ENCODE measurements at places on chromosomes 4 and X. TPM values are rescaled to one million over a fixed set of nuclear protein-coding genes. Genes with fewer than 3 reads are reported as not detected.

DNA sequence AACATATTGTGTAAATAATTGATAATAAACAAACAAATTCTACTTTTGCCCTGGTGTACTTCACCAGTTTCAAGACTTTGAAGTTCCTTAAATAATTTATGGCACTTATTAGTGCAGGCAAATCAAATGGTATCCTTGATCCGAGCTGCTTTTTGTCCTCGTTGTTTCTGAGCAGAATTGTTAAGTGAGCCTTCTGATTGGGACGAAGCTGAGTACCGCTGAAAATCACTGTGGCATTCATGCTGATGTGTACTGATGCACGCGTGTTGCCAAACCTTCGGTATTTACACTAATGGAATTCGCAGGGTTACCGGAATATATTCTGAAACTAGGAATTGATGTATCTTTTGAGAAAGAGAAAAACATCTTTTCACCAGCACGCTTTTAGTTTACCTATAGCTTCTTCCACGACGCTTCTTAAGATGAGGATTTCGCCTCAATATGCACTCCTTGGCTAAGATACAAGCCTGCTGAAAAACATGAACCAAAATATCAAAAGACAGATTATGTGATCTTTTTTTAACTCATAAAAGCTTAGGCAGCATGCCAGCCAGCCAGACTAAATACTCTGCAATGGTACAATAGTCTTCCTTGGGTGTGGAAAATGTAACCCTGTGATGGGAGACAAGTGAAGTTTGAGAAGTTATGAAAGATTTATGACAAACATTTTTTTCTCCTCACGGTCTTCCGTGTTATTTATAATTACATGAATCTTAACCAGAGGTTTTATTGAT lies 48.9 kb upstream of the TENM3 start:
- no peak for DNase-seq

DNA sequence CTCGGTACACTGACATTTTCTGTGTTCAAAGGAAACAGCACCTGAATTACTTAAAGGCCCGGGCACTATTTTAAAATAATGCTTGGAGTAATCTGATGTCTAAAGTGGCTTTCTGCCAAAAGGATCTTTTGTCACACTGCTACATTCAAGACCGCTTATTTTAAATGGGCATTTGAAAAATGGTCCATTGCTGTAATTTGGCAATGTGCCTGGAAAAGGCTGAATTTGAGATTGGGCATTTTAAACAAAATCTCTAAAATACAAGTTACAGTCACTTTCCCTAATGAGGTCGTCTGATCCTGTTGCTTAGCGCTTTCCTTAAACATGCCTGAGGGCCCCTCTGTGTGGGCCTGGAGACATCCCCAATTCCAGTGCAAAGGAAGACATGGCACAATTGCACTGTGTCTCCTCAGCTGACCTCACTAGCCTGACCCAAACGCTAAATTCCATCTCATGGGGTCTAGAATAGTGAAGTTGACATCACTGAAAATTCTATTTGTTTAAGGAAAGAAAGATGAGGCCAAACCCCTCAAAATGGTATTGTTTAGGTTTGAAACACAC lies 214.2 kb downstream of the GPC3 start:
- no peak for DNase-seq

DNA sequence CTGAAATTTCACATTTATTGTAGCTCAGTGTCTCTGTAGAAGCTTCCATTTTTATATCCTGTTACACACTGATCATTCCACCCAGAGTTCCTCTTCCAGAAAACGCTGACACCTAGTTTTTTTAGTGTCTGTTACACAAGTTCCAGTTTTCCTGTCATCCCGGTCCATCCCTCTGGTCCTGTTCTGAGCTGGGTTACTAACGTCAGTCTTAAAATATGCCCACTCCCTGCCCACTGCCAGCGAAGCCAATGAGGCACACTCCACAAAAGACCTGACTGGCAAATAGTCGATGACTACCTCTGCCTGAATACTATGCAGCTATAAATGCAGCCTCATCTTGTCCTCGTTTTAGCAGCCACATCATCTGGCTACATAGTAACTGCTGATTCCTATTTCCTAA lies 30.9 kb upstream of the DDX3X start:
- no peak for DNase-seq

DNA sequence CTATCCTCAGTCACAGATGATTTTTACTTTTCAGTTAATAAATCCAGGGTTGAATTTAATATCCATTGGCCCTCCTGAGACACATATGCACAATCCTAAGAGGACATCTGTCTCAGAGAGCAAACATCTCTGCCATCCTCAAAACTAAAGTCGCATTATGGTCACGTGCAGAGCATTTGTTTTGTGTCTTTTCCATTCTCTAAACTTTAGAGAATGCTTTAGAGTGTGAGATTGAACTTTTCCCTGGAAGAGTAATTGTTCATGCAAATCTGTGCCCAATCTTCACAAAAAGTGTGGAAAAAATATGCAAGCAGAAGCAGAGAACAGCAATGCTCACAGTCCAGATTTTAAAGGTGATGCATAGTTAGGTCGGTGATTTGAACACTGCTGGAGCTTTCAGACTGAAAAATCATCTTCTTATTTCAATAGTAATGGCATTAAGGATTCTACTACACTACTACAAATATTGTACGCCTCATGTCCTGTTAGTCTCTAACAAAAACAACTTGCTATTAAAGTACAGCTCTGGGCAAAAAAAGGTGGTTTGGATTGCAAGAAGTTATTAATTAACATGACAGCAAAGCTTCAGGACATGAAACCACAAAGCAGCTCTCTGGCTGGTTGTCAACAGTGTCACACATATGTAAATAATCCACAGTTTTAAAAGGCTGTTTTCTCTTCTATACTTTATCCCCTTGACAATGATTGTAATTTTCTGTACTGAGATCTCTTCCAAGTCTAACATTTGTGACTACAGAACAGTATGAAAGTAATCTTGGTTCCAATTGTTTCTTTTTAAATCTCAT lies 19.9 kb downstream of the DCHS2 start:
- DNase-seq = peak; percentile 11

GRCh38 chr4:87166296-87166854 lies 54.0 kb downstream of the KLHL8 start:
- DNase-seq = no peak

DNA sequence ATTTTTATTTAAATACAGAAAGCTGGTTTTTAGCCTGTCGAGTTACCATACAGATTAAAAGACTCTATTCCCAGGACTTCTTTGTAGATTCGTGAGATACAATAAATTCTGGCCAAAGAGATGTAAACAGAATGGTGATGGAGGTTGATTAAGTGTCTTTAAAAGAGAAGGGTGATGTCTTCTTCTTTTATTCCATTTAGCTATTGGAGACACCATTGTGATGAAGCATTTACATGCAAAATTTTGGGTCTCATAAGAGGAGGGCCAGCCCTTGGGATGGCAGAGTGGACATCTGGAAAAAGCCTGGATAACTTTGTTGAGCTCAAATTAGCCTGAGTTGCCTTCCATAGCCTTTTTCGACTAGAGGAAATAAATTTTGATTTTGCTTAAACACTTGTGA lies 21.6 kb upstream of the PCDH10 start:
- no peak for DNase-seq

DNA sequence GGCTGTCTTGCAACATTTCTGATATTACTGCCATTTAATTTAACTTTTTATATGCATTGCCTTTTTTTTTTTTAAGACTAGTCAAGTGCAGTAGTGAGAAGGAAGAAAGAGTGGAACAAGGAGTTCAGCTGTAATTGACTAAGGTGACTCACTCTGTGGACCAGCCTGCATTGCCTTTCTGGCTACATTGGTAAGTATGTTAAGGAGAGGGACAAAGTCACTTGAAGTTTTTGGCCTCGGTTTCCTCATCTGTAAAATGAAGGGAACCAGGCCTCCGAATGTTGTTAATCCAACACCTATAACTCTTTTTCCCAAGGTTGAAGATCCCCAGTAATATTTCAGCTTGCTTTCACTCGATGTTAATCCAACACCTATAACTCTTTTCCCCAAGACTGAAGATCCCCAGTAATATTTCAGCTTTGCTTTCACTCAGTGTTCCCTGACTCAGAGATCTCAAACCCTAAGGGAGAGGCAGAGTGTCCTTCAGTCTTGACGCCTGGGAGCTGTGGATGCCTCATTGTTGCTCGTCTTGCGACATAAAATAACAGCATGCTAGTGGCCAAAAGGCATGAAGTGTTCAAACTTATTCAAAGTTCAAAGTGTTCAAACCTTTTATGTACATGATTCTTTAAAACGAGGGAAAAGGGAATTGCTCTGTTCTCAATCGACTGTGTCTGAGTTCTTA lies 102.0 kb downstream of the SORBS2 start:
- DNase-seq = peak; percentile 57

GRCh38 chr4:73901031-73901430 lies 31.8 kb downstream of the CXCL1 start:
- no peak for DNase-seq

DNA sequence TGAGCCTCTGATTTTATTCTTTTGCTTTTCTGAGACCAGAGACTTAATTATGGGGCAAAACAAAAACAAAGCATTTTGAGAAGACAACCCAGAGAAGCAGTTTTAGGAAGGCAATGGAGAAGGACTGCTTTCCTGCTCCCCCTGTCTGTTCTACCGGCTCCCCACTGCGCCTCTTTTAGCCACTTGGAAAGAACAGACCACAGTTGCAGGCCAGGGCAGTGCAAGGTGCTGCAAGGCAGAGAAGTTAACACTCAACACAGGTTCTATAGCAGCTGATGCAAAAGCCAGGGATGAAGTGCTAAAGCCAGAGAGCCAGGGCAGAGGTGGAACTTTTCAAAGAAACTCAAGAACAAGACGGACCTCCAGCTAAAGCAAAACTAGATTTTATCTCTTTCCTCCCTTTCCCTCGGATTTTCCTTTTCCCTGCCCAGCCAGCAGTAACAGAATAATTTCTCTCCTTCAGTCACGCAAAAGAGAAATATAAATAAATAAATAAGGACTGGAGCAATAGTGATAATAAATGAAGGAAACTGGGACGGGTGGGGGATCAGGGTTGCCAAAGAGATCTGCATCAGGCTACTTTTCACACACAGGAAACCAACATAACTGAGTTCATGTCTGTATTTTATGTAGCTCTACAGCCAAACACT lies 10.4 kb downstream of the SH3RF1 start:
- DNase-seq = no peak

DNA sequence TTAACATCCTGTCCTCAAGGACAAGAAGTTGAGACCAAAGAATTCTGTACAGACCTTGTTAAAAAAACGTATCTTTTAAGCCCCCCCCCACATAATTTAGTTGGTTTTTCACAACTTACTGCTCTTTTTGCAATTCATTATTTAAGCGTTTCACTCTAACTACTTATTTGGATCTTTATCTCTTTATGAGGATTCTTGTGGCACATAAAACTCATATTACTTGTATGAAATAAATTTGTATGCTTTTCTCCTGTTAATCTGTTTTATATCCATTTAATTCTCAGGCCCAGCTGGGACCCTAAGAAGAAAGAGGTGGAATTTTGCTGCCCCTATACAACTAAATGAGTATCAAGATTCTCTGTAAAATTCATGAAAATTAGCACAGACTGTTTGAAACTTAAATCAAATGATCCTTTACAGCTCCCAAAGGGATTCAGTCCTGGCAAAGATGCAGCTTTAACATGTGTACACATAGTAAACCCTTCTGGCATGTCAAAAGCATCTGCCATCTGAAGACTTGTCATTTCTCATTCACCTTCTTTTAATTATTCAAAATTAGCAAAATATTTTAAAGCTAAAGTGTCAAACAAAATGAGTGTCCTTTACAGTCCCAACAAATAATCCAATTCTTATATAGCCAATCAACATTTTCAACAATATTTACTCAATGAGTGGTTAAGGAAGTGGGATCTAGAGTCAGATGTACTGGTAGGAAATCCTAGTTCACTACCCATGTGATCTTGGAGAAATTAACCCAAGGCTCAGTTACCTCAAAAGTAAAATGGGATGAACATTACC lies 17.7 kb downstream of the ARAP2 start:
- DNase-seq = no peak

- no peak for DNase-seq
Observed at GRCh38 chr4:132662456-132662855, 486.6 kb upstream of the PCDH10 start.

- no peak for DNase-seq
Observed at GRCh38 chrX:154485150-154486051, 1.0 kb downstream of the UBL4A start.

- no peak for DNase-seq
Observed at GRCh38 chrX:13864264-13864663, 47.4 kb upstream of the GPM6B start.

DNA sequence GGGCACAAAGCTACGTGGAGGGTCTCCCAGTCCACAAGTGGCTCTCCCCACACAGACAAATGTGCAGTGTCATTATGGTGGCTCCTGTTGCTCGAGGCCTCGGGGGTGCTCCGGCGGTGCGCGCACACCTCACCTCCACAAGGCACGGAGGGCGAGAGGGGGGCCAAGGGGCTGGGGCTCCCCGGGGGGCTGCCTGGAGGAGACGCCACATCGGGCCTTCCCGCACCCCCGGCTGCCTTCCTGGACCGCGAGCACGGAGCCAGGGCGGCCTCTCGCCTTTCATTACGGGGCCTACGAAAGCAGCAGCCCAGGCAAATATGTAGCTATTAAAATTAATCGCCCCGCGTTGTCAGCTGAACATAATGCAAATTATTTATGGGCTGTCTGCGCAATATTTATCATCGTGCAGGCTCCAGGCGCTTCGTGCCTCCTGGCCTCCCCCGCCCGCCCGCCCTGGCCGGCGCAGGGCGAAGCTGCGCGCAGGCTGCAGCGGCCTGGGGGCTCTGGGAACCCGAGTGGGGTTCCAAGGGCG lies 70.8 kb upstream of the BCOR start:
- no peak for DNase-seq

DNA sequence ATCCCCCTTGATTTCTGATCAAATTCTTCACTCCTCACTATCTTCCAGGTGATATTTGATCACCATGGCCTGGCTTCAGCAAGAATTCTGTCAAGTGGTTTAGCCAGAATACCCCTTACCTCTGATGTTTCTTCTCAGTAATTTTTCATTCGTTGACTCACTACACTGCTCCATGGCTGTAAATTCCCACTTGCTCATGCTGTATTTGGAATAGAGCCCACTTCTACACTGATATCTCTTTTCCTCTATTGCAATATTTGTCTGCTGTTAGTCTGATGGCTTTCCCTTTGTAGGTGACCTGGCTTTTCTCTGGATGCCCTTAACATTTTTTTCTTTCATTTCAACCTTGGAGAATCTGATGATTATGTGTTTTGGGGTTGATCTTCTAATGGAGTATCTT lies 73.9 kb upstream of the DIPK2B start:
- DNase-seq = no peak

GRCh38 chr4:80495865-80496264 lies 160.3 kb downstream of the CFAP299 start:
- no peak for DNase-seq

- peak; percentile 7 for DNase-seq
Observed at GRCh38 chr4:184838249-184839074, 12.7 kb upstream of the ACSL1 start.

The GABRA4 gene
- total RNA-seq = 1.1 TPM

The ART3 gene
- not detected for total RNA-seq

The MAGEA2 gene
- total RNA-seq = not detected

The GPAT3 gene
- 9.9 TPM for total RNA-seq

The STATH gene
- total RNA-seq = not detected

The IL13RA1 gene
- 38.9 TPM for total RNA-seq

The SPANXC gene
- total RNA-seq = not detected

The C1QTNF7 gene
- not detected for total RNA-seq

The TMPRSS11A gene
- not detected for total RNA-seq

All from A172 (cell line).